ENCODE measurements at places on chromosomes 5 and 9. TPM values are rescaled to one million over a fixed set of nuclear protein-coding genes. Genes with fewer than 3 reads are reported as not detected.

NTRK2 gene
- 0.26 TPM for total RNA-seq

NDFIP1 gene
- 25.2 TPM for total RNA-seq

MARCOL gene
- not detected for total RNA-seq

LECT2 gene
- not detected for total RNA-seq

MVB12B gene
- 1.4 TPM for total RNA-seq

TGFBR1 gene
- 38.3 TPM for total RNA-seq

Data from bronchial smooth muscle cell (primary cell).